T1000 (cell line): ENCODE measurements at places on chromosomes 3 and 15.

- DNase-seq = no peak
Measured at GRCh38 chr15:94445566-94446160, 214.3 kb downstream of the MCTP2 start.

GRCh38 chr3:46995901-46996562 is 16.6 kb downstream of the NBEAL2 start:
- no peak for DNase-seq

DNA sequence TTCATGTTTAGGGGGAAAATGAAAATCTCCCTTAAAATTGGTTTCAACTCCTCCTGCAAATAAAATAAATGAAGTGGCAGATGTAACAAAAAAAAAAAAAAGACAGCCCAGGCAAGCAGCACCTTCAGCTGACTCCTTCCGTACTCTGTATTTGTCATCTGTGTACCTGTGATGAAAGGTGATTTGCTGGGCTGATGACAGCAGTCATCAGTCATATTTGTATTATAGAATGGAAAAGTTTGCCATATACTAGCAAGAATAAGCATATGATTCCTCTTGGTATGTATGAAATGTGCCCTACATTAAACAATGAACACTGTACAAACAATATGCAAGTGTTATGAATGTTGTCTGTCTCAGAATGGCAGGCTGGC is 44.1 kb upstream of the WWTR1 start:
- no peak for DNase-seq

DNA sequence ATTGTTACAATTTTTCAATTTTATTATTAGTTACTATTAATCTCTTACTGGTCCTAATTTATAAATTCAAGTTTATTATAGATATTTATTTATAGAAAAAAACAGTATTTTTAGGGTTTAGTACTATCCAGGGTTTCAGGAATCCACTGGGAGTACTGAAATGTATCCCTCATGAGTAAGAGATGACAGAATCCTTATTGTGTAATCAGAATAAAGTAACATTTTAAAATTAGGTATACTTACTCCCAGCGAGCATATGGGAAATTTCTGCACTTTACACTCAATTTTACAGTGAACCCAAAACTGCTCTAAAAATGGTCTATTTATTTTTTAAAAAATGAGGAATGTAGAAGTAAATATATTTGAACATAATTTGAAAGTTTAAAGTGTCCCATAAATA is 202.7 kb downstream of the CGGBP1 start:
- no peak for DNase-seq

- DNase-seq = no peak
Measured at GRCh38 chr3:43997788-43998369, 243.8 kb upstream of the TOPAZ1 start.

DNA sequence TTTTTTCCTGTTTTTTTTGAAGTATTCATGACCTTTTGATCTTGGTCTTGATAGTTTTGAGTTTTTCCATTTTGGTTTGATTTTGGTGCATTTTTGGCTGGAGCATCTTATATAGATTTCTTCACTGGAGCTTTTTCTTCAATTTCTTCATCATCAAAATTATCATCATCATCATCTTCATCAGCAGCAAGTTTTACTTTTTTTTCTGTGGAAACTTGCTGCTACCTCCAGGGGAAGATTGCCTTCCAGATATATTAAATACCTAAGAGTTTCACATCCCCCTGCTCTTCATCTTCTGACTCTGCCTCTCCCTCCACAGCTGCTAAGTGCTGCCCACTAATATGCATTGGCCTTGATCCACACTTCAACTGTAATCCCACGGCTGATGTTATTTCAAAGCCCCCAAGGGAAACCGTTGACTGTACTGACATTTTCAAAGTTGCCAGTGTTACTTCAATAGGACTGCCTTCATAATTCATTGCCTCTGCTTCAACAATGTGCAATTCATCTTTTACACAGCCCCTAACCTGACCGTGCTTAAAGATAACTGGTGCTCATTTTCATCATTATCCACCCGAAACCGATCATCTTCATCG is 151.7 kb downstream of the NR1D2 start:
- no peak for DNase-seq

GRCh38 chr15:84600331-84600686 is 500 bp upstream of the ZSCAN2 start:
- DNase-seq = peak; percentile 75

GRCh38 chr3:58386626-58387365 is 46.8 kb downstream of the PDHB start:
- no peak for DNase-seq

GRCh38 chr3:30311781-30312180 is 294.6 kb upstream of the TGFBR2 start:
- no peak for DNase-seq

- no peak for DNase-seq
Measured at GRCh38 chr15:88985547-88986393, 72.6 kb upstream of the MFGE8 start.

DNA sequence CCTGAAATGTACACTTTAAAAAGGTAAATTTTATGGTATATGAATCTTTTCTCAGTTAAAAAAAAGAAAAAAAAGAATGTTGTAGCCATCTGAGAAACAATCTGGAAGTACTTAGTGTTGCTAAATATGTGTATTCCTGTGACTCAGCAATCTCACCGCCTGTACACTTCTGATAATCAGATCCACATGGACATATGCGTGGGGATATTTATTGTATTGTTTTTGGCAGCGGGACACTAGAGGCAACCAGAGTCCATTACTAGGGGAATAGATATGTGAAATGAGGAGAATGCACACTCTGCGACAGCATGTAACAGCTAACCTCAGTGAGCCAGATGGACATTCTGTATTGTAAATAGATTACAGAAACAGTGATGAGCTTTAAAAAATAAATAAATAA is 65.4 kb downstream of the AQP9 start:
- DNase-seq = peak; percentile 45

GRCh38 chr15:58962662-58963565 is 24.5 kb upstream of the RNF111 start:
- no peak for DNase-seq

DNA sequence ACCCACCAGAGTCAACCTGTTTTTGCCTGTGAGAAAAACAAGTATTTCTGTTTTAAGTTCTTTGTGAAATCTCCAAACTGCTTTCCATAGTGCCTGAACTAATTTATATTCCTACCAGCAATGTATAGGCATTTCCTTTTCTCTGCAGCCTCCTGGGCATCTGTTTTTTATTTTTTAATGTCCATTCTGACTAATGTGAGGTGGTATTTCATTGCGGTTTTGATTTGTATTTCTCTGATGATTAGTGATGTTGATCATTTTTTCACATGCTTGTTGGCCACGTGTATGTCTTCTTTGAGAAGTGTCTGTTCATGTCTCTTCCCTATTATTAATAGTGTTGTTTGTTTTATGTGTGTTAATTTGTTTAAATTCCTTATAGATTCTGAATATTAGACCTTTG is 820.5 kb downstream of the MCTP2 start:
- DNase-seq = no peak

GRCh38 chr3:10768708-10769394 is 47.2 kb upstream of the SLC6A11 start:
- DNase-seq = no peak

- no peak for DNase-seq
Measured at GRCh38 chr15:76078285-76078877, 18.6 kb downstream of the TMEM266 start.

- no peak for DNase-seq
Measured at GRCh38 chr3:197545101-197545500, 10.7 kb downstream of the BDH1 start.

DNA sequence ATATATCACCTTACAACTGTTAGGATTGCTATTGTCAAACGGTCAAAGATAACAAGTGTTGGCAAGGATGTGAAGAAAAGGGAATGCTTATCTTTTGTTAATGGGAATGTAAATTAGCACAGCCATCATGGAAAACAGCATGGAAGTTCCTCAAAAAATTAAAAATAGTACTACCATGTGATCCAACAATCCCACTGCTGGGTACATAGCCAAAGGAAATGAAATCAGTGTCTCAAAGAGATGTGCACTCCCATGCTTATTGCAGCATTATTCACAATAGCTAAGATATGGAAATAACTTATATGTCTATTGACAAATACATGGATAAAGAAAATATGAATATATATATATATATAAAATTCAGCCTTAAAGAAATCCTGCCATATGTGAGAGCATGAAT is 274.6 kb downstream of the EDEM1 start:
- DNase-seq = no peak

DNA sequence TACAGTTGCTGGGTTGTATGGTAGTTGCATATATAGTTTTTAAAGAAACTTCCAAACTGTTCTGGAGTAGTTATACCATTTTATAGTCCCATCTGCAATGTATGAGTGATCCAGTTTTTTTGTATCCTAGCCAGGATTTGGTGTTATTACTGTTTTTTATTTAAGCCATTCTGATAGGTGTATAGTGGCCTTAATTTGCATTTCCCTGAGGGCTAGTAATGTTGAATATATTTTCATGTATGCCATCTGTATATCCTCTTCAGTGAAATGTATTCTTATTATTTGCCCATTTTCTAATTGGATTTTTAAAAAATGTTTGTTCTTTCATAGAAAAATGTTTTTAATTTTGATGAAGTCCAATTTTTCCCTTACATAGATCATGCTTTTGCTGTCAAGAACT is 29.2 kb downstream of the PXK start:
- no peak for DNase-seq

DNA sequence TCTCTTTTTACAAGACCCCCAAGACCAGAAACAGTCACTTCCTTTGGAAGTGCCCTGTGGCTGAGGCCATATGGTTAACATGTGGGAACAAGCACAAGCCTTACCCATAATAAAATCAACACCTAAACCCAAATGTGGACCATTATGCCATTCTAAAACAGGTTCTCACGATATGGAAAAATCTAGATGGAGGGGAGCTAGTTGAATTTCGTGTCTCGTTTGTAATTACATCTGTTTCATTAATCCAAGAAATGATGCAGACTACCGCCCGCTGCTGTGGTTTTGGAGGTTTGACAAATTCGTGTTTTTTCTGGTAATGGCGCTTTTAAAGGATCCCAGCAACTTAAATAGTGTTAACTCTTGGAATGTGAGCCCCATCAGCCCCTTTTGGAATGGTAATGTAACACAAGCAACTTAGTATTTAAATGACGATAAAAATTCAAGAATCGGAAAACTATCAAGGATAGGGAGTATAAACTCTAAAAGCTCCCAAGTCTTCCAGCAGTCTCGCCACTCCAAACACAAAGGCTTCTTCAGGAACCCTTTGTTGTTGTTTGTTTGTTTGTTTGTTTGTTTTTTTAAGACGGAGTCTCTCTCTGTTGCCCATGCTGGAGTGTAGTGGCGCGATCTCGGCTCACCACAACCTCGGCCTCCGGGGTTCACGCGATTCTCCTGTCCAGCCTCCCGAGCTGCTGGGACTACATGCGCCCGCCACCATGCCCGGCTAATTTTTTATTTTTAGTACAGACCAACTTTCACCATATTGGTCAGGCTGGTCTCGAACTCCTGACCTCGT is 1.1 kb downstream of the CNBP start:
- no peak for DNase-seq

DNA sequence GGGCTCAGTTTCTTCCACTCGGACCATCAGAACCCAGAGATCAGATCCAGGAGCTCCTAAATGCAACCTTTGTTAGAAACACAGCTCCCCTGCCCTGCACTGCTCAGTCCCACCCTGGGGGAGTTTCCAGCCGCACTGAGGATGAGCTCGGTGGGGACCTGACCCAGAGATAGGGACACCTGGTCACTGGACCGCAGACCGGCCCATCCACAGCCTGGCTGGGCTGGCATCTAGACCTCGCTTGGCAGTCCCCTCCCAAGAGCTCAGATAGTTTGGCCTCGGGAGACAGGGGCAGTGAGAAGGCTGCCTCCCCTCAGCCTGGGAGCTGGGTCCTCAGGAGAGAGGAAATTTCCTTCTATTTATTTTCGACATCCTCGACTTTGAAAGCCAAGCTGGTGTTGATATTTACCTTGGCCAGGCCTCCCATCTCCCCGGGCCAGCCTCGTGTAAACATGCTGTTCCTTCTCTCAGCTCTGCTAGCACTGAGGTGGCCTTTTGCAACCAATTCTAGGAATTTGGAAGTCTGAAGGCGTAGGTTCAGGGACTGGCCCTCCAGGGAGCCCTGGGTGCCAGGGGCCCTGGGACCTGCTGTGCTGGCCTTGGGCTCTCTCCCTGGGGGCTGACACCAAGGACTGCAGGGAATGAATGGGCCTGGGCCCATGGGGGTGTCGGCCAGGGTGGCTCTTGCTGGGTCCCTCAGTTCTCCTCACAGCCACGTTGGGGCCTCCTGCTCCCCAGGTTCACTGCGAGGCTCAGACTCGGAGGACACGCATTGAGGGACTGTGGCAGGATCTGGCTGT is 90.1 kb downstream of the VGLL4 start:
- no peak for DNase-seq

DNA sequence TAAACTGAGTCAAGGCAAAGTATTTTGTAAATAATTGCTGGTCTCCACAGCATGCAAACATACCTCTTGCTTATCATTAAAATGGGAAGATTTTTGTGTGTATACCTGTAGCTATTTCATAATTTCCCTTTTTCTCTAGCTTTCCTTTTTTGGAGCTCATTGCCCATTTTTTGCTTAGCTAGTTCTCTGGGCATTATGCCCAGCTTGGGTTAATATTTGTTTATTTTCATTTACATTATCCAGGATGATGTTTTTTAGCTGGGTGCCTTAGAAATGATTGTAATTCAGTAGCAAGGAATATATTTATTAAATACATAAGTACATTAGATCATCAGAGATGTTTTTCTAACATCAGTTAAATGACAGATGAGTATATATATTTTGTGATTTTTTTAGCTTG is 1271.7 kb upstream of the GBE1 start:
- DNase-seq = no peak

DNA sequence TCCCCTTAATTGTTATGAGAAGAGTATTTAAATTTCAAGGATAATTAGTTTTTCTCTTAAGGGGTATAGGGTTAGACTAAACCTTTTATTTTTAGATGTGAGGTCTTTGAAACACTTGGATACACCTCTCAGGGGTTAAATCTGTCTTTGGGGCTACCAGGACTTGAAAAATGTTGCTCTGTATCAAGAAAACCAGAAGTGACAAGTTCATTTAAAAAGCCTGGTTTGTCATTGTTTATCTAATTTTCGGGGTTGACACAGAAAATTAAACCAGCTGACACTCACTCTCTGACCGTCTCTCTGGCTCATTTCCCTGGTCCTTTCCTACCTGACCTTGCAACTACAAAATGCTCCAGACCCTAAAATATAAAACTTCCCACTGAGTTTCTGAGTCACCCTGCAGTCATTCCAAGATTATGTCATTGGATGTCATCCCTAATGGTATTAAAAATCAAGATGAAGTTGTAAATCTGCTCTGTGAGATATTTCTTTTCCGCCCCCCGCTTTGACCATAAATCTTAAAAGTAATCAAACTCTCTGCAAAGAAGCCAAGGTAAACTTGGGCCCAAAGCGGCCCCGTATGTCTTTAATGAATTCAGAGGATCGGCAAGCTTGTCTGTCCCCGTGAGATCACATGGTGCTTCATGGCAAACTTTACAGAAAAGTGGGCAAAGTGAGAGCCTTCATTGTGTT is 32.9 kb upstream of the SKOR1 start:
- DNase-seq = no peak

- peak; percentile 19 for DNase-seq
Measured at GRCh38 chr3:109927161-109927560, 589.8 kb upstream of the DPPA4 start.
